Thyroid gland (tissue), 4 donors: ENCODE measurements at places on chromosomes 11 and 22. TPM values are rescaled to one million over a fixed set of nuclear protein-coding genes. Genes with fewer than 3 reads are reported as not detected.
A peak's percentile ranks its signal among the peaks of the same experiment; 100 is the strongest.

DNA sequence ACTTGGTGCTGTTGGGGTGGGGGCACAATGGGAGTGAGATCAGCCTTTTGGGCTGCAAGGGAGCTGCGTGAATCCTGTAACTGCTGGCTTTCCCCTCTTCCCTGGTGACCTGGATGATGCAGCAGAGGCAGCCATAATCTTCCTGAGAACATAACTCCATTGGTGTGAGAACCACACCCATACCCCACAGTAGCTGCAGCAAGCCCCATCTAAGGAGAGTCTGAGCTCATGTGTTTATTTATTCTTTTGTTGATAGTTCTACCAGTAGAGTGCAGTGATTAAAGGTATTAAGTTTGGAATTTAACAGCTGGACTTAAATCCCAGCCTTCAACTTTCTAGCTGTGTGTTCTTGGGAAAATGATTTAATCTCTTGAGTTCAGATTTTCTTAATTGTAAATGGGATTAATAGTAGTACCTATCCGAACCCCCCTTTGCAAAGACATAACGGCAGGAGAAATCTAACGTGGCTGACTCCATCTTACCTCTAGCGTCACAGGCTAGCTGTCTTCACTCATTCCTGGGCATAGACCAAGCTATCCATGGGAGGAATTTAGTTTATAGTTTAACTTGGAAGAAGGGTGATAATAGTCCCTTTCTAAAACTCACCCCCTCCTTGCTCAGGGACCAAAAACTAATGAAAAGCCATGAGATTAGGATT, 385.0 kb upstream of the DDI1 start:
- no peaks in the 10 kb centered on the region for H3K36me3 ChIP-seq
- H3K27ac ChIP-seq: no peak overlapping the region
- DNase-seq: no peak
- H3K4me3 ChIP-seq: no peak overlapping the region
- no peaks in the 10 kb centered on the region for H3K27me3 ChIP-seq

GRCh38 chr11:67345247-67345919, 8.0 kb downstream of the POLD4 start:
- no peaks in the 10 kb centered on the region for H3K27me3 ChIP-seq
- DNase-seq: no peak
- H3K36me3 ChIP-seq: no peaks in the 10 kb centered on the region
- peaks cover 11% of the 10 kb centered on the region for H3K4me1 ChIP-seq

DNA sequence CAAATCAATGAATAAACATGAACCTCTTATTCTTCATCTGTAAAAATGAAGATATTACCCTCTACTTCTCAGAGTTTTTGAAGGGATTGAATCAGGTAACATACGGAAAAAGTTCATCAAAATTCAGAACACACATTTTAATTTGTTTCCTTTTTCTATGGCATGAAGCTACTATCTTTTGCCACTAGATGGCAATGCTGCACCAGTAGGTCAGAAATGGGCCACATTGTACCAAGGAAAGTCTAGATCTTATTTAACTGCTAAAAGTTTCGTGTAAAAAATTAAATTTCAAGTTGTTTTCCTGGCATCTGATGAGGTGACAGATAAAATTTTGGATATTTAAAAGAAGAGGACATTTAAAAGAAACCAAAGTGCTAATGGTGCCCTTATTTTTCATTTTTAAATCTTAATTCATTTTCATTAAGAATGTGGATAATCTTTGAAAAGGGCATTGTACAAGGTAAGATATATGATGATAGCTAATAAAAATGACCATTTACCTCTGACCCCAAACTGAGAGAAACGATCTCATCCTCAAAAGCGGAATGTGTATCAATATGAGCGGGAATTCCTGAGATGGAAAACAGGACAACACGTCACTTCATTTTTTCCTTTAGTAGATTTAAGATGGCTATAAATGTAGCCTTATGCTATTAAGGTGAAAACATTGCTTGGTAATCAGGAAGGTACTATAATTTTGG, 16.1 kb downstream of the ALKBH8 start:
- H3K27me3 ChIP-seq: no peaks in the 10 kb centered on the region
- peaks cover 5% of the 10 kb centered on the region for H3K36me3 ChIP-seq
- peaks cover 7% of the 10 kb centered on the region for H3K4me1 ChIP-seq
- H3K27ac ChIP-seq: no peak overlapping the region

GRCh38 chr11:96744697-96745096, 354.9 kb downstream of the JRKL start:
- no peak overlapping the region for H3K4me3 ChIP-seq
- H3K27me3 ChIP-seq: no peaks in the 10 kb centered on the region
- no peak overlapping the region for H3K27ac ChIP-seq
- H3K36me3 ChIP-seq: no peaks in the 10 kb centered on the region
- no peaks in the 10 kb centered on the region for H3K4me1 ChIP-seq

- peaks cover 18% of the 10 kb centered on the region for H3K36me3 ChIP-seq
- H3K27me3 ChIP-seq: no peaks in the 10 kb centered on the region
- peak overlapping the region; percentile 97 for H3K27ac ChIP-seq
- no peak overlapping the region for H3K4me3 ChIP-seq
- peak; percentile 53 for DNase-seq
Measured at GRCh38 chr11:57321388-57322255, 3.1 kb downstream of the TNKS1BP1 start.

Gene KCNJ11
- 18.4 TPM for total RNA-seq

Gene RAPSN
- total RNA-seq: not detected

Gene TMEM225
- total RNA-seq: not detected
